Esophagus muscularis mucosa (tissue), 4 donors: ENCODE measurements at places on chromosomes 5 and 9. TPM values are rescaled to one million over a fixed set of nuclear protein-coding genes. Genes with fewer than 3 reads are reported as not detected.

DNA sequence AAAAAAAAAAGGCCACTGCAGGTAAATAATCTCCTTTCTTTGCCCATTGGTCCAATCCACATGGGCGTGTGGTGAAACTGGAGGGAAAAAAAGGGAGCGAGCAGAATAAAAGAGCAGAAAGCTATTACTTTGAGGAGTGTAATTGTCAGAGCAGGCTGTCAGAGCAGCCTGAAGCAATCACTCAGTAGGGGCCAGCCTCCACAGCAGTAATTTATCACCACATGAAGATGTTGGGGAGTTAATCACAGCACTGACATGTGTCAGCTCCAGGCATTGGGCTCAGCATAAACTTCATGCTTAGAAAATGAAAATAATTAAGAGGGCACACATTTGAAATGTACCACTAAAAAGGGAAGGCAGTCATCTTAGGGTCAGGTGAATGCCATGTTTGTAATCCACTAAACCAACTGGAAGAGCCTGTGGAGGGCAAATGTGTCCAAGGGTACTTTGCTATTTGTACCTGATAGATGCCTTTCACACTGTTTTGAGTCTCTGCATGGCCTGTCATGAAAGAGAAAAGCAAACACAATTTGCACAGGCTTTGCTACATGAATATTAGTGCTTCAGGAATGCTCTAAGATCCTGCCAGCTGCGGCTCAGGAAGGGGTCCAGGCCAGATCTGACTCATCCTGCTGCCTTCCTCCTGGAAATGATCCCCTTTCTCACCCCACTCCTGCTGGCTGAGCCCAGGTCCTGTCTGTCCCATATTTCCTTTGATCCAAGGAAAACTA is 2.9 kb upstream of the PTGER4 start:
- no peak for DNase-seq

DNA sequence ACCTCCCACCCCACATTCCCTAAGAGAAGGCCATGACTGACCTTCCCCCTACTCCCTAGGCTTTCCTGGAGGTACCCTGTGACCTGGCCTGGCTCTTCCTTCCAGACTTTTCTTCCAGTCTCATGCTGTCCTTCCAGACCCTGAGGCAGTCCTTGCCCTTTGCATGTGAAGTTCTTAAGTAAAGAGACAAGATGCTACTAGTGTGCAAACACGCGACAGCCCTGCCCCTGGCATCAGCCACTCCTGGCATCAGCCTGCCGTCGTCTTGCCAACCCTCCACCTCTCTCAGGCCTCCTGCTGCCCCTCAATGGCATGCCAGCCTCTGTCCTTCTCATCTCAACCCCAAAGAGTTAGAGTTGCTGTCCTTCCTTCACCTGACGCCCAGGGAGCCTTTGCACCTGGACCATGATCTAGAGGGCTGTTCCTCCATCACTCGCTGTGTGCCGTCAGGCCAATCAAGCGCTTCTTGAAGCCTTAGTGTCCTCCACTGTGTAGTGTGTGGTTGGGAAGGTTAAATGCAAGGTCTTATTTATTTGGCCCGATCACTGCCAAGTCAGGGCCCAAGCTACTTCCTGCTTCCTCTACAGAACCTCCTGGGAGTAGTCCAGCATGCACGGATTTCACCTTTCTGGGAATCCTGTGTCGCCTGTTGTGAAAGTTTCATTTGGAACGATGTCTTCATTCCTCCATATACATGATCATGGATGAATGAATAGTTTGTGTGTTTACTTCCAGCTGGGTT is 61.9 kb downstream of the WWC1 start:
- no peak for DNase-seq

DNA sequence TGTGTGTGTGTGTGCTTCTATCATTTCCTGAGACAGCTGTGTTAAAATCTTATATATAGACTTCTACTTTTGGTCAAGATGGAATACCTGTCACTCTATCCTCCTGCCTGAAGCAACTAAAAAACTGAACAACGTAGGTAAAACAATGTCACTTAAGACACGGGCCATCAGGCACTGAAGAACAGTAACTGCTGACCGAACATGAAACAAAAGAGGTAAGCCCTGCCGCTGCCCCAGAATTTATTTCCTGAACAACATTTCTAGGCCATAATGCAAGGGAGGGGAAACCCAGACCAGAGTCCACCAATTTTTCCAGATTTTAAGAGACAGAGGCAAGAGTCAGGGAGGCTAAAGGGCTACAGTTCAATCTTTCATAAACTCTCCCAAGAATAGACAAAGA is 156.0 kb downstream of the CDC42SE2 start:
- no peak for DNase-seq

DNA sequence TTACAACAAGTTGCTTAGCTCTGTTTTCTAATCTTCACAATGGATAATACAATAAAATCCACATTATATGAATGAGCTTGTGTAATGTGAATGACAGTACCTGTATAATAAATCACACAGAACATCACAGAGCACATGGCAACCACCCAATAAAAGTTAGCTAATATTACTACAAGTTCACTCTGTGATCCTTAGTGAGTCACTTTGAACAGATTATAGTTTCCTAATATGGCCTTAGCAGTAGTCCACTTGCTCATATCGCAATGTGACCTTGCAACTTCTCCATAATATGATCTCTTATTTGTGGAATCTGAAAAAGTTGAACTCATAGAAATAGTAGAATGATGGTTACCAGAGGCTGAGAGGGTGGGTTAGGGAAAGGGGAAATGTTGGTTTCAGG is 361.3 kb downstream of the PTPRD start:
- no peak for DNase-seq

- DNase-seq = no peak
Observed at GRCh38 chr9:23492126-23493002, 333.7 kb downstream of the ELAVL2 start.

DNA sequence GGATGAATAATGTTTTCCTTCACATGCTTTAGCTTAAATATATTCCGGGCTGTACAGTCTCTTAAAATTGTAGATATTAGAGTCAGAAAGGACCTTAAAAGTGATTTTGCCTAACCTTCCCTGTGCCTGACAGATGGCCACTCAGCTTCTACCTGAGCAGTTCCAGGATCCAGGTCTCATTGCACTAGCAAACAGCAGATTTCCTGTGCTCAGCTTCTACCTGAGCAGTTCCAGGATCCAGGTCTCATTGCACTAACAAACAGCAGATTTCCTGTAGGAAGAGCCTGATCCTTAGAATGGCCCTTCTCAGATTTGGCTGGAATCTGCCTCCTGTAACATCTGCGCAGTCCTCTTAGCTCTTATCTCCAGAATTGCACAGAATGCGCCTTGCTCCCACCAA is 219.8 kb downstream of the AOPEP start:
- DNase-seq = no peak

DNA sequence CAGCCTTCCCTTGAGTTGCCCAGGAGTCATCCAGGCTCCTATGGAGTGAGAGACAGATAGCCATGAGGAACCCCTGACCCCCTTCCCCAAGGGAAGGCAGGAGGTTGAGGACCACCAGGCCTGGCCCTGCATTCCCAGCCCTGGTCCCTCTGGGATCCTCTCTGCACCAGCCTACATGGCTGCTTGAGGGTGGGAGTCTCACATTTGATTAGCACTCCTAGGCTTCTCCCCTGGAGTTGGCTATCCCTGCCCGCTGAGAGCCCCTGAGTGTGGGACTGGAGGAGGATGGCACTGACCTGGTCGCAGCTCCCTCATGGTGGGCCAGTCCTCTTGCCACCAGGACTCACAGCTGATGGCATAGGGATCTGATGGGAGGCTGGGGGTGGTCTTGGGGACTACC is 46.7 kb downstream of the SAR1B start:
- no peak for DNase-seq

DNA sequence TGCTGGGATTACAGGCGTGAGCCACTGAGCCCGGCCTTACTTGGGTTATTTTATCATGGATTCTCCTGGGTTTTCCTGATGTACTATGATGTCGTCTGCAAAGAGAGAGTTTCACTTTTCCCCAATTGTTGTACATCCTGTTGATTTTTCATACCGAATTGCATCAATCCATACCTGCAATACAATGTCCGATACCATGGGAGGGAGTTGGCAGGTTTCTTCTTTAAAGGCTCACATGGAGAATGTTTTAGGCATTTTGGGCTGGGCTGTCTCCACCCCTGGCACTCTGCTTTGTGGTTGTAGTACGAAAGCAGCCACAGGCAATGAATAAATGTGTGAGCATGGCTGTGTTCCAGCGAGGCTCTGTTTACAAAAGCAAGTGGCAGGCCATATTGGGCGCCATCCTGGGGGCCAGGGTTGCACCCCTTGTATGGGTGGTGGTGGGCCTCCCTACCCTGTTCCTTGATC is 35.1 kb upstream of the EXOC3 start:
- DNase-seq = no peak

DNA sequence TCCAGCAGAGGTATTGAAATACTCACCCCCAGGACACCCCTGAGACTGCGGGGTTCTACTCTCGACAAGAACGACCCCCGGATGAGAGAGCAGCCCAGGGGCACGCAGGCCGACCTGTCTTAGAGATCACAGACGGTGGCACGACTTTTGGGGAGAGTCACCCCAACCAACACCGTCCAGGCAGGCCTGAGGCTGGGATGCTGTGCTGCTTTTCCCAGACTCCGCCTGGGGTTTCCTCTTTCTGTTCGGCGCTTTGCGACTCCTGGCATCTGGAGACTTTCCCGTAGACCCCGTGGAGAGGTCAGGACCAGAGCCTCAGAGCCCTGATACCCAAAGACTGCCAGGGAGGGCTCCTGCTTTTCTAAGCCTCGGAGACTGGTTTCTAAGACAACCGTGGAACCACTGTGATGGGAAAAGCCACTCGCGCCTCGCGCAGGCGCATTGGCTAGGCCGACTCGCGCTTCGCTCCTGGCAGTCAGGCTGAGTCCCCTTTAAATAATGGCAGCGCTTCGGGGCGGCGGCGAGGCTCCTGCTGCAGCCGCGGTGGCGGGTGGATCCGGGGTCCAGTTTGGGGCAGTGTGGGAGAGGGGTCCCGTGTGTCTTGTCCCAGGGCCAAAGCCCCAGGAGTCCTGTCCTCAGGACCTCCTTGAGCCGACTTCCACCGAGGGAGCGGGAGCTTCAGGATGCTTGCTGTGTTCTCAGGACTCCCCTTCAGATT is 484.0 kb downstream of the SPATA31A7 start:
- peak; percentile 89 for DNase-seq

GRCh38 chr5:173691931-173692330 is 75.5 kb upstream of the BOD1 start:
- DNase-seq = no peak

DNA sequence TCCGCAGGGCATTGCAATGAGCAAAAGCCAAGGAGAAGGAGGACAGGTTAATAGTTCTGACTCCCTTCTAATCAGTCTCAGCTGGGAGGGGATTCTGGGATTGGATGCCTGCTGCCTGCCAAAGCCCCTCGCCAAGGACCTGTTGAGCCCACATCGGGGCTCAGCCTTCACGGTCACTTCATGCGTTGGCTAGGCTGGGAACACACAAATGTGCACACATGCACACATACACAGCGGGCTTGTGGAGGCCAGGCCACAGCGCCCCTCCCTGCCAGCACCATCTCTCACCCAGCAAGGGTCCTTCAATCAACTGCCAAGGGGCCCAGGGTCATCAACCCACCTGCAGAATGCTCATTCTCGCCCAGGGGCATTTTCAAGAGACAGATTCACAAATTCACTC is 113.9 kb downstream of the C5orf15 start:
- no peak for DNase-seq

DNA sequence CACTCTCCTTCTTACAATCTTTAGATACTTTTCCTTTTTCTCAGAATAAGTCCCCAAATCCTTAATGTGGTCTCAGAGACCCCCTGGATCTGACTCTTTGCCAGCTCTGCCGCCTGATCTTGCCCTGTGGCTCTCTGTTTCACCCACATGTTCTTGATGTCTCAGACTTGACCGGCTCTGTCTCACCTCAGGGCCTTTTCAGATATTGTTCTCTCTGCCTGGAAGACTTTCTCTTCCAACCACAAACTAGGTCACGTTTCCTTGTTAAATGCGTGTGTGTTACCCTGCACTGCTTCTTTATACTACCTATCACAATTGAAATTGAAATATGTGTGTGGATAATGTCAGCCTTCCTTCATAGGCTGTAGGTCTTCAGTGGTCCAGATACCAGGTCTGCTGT is 265.4 kb upstream of the NUDT12 start:
- no peak for DNase-seq

DNA sequence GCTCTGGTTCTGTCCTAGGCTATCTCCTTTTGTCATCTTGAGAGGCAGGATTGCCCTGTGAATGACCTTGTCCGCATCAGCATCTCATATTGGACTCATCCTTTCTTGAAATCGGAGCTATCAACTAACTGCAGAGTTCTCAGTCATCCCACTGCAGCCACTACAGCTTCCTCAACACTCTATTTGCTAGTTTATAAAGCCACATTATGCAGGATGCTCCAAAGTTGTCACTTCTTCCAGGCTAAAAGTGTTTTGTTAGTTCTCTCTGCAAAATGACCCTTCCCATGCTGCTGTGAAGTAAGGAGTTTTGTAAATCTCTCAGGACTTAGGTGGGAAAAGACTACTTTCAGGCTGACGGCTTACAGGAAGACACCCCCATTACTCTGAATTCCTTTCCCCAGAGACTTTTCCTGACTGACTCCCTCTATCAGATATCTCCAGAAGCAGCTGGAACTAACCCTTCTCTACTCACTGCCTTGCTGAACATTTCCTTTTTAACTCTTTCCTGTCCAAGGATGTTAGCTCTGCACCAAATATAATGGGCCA is 257.6 kb downstream of the NFIB start:
- peak; percentile 39 for DNase-seq

GRCh38 chr9:120431268-120431667 is 148.7 kb downstream of the CDK5RAP2 start:
- DNase-seq = no peak

ABCA2 gene
- total RNA-seq = 17.4 TPM

CFAP157 gene
- total RNA-seq = not detected

UNC13B gene
- 30.7 TPM for total RNA-seq

F2RL2 gene
- total RNA-seq = 7.1 TPM

GAS1 gene
- total RNA-seq = 47.4 TPM

PHYHD1 gene
- 22.3 TPM for total RNA-seq

PRSS3 gene
- not detected for total RNA-seq

MRPL50 gene
- total RNA-seq = 12.9 TPM

PFN3 gene
- not detected for total RNA-seq

KCNV2 gene
- not detected for total RNA-seq

PCDHB10 gene
- 7.9 TPM for total RNA-seq

SLC6A18 gene
- not detected for total RNA-seq

REEP5 gene
- total RNA-seq = 73.6 TPM

PDLIM4 gene
- total RNA-seq = 136 TPM

PALM2AKAP2 gene
- 2.3 TPM for total RNA-seq
